ENCODE measurements at places on chromosomes 4 and X. TPM values are rescaled to one million over a fixed set of nuclear protein-coding genes. Genes with fewer than 3 reads are reported as not detected.

DNA sequence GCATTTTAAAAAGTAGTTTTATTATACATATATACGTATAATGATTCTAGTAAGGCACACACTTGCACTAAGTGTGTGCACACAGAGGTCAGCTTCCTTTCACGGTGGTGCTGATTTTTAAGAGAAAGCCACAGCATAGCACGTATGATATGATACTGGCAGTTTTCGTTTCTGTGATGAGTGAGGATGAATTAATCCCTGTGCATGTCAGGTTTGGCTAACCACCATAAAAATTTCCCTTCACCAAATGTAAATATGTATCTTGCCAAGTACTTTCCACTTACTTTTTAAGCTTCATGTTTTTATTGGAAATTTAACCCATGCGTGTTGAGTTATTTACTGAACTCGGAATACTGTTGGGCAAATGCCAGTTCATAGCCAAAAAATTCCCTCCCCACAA is 84.6 kb downstream of the SYNPO2 start:
- DNase-seq, result no peak

GRCh38 chr4:175560604-175561003 is 251.5 kb downstream of the GPM6A start:
- DNase-seq, result no peak

- DNase-seq, result no peak
These were observed 283.9 kb downstream of the IDS start for GRCh38 chrX:149221230-149221629.

- no peak for DNase-seq
These were observed 289.5 kb upstream of the BOD1L1 start for GRCh38 chr4:13917015-13917414.

DNA sequence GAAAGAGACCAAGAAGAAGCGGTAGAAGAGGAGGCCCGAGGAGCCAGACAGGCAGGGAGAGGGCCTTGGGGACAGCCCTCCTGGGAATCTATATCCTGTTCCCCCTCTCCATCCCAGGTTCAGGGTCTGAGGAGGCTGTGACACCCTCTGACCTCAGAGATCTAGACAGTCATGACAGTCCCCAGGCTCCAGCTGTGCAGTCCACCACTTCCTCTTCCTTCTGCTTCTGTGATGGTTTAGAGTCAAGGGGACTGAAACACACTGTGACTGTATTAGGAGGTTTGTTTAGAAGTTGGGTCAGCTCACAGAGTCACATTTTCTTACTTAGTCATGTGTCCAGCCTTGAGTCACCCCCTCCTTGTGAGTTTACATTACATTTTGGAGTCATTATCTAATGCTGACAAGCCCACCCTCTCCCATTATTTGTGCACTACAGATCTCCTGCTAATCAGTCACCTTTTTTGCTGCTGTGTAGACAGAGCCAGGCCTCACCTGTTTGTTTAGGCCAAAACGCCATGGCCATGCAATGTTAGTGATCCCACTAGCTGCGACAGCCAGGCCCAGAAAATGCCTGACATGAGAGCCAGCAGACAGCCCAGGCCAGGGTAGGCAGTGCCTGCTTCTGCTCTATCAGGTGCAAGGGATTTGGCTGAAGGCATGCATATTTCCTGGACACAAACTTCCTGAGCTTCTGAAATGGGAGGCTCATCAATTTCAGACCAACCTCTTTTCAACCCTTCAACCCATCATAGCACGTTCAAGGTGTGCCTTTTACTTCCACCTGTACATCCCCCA is 26.0 kb downstream of the MANBA start:
- no peak for DNase-seq

GRCh38 chrX:74248889-74249288 is 55.1 kb upstream of the ZCCHC13 start:
- peak; percentile 29 for DNase-seq

GRCh38 chrX:13581554-13581953 is 12.2 kb downstream of the EGFL6 start:
- no peak for DNase-seq

DNA sequence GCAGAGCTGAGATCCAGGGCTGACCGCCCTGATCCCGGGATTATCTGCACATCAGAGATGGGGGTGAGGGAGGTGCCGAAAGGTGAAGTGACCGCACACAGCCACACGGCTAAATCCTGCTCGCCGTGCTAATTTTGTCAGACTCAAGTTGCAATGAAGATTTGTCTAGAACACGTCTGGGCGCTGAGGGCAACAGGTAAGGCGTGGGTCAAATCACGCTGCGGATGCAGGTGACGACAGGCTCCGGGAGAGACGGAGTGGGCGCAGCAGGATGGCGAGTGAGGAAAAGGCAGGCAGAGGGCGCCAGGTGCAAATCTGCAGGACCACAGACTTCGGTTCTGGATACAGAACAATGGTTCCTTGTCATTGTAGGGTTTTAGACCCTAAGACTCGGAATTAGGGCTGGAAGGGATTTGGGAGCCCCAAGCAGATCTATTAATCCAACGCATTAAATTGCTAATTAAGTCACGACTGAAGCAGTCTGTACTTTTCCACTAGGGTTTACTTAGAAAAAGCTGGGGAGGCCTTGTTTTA is 1.9 kb upstream of the TBC1D14 start:
- peak; percentile 69 for DNase-seq

- DNase-seq, result peak; percentile 40
These were observed 49.6 kb downstream of the PRPS1 start for GRCh38 chrX:107677909-107678308.

DNA sequence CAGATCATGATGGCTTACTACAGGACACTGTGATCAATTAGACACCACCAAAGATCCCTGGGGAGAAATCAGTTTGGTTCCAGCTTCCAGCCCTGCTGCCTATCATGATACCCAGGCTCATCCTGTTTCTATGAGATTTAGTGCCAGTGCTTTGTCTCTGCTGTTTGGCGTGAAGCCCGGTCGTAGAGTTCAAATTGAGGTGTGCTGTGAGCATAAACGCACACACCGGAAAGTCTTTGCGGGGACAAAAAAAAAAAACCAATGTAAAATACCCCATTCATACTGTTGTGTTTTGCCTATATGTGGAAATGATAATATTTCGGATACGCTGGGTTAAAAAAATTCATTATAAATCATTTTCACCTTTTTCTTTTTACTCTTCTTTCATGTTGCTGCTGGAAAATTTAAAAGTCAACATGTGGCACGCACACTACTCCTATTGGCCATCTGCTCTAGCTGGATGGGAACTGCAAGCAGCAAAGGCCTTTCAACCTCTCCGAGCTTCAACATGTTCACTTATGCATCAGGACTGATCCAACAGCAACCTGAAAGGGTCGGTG is 607 bp upstream of the DKC1 start:
- DNase-seq, result no peak

DNA sequence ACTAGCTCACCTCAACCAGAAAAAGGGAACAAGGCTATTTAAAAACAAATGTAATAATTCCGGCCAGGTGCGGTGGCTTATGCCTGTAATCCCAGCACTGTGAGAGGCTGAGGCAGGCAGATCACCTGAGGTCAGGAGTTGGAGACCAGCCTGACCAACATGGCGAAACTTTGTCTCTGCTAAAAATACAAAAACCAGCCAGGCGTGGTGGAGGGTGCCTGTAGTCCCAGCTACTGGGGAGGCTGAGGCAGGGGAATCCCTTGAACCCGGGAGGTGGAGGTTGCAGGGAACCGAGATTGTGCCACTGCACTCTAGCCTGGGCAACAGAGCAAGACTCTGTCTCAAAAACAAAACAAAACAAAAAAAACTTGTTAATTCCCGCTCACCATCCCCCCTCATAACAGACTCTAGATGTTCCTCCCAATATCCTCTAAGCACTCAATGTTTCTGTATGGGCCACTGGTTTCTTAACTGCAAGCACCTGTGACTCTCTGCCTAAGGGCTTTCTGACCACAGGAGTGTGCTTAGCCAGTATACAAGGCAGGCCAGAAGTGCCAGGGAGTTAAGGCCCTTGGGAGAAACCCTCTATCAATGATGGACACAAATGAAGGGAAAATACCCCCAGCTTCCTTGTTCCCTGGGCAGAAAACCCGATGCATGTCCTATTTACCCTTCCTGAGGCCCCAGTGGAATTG is 21.0 kb upstream of the THOC2 start:
- DNase-seq, result no peak

- peak; percentile 45 for DNase-seq
These were observed 276.7 kb upstream of the KLF3 start for GRCh38 chr4:38387348-38387747.

- no peak for DNase-seq
These were observed 183.1 kb upstream of the S100G start for GRCh38 chrX:16466640-16467432.

DNA sequence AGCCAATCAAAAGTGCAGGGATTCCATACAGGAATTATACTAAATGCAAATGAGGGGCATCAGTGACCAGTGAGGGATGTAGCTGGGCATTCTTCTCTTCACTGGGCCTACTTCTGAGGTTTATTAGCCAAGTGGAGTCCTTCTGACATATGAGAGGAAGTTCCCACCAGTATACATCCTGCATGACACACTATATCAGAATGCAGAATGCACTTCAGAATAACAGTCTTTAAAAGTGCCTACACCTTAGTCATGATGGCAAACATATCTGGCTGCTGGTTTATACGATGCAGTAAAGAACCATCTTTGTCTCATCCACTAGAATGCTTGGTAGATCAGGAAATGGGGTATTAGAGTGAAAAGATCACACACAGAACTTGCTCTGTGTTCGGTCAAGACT is 180.3 kb upstream of the PPARGC1A start:
- no peak for DNase-seq

DNA sequence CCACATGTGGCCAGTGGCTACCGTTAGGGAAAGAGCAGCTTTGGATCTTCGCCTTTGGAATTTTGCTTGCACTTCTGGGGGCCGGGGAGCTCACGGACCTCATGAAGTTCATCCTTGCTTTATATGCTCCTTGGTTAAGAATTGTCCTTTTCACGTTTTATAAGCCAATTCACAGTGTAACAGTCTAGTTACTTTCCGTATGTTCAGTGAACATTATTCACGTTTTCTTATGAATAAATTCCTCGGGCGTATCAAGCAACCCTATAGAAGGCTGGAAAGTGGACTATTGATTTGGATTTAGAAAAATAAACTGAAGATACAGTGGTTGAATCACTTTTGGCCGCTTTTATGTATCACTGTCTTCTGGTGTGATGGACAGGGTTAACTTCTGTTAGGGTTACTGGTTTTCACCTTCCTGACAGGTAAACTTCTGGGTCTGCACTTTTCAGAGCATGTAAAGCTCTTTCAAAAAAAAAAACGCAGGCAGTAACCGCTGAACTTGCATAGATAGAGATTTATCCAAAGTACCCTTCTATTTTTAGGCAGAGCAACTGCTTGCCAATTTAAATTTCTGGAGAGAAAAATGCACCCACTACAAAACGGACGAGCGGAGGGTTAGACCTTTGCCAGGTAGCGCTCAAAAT is 569 bp upstream of the PDLIM5 start:
- DNase-seq, result no peak

DNA sequence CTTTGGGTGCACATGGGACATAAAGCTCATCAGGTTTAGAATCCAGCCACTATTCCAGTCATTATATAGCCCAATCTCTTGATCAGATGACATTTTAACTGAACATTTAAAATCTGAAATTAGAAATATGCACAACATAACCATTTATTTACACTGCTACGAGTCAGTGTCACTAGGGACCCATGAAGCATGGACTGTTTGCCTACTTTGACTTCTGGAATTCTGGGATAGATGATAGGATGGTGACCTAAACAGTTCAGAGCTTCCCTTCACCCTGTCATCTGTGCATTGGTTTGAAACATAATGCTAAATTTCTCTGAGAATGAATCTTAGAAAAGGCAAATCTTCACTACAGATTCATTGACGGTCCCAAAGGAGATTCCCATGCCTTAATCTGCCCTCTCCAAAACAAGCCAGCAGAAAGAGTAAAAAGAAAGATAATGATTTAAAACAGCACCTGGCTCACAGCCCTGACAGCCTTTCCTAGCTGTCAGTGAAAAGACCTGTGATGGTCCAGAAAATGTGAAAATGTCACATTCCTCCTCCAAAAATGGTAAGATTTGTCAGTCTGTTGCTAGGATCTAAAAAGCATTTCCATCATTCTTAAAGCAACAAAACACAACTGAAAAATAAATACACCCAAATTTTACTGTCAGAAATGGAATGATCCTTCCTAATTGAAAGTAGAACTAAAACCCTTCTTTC is 18.9 kb upstream of the HERC3 start:
- DNase-seq, result no peak

DNA sequence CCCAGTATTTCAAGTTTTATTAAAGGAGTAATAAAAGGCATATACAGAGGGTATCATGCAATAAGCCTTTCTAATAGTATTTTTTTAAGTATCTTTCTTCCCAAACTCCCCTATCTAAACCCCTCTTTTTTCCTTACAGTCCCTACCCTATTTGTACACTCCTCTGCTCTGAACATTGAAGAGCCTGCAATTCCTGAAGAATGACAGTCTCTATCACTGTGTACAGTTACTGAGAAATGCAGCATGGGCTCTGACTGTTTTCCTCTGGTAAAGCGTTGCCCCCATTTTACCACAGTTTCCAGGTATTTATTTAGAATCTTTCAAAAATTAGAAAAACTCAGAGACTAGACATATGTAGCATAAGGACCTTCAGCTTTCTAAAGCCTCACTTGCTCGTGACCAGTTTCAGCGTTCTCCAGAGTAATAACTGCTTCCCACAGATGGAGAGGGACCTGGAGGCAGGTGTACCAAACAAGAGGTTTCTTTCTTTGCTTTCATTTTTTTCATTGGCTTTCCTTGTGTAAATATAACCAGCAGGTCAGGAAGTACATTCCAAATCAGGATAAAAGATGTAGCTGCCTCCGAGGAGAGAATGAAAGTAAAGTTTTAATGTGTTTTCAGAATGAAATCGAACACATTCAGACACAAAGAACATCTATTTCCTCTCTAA is 230.8 kb downstream of the CFAP299 start:
- no peak for DNase-seq

- DNase-seq, result no peak
These were observed 249.7 kb downstream of the NR3C2 start for GRCh38 chr4:148192526-148192925.

GRCh38 chr4:42018451-42018850 is 28.1 kb downstream of the SLC30A9 start:
- no peak for DNase-seq

GRCh38 chrX:37347420-37347819 is 1.7 kb upstream of the PRRG1 start:
- no peak for DNase-seq

DNA sequence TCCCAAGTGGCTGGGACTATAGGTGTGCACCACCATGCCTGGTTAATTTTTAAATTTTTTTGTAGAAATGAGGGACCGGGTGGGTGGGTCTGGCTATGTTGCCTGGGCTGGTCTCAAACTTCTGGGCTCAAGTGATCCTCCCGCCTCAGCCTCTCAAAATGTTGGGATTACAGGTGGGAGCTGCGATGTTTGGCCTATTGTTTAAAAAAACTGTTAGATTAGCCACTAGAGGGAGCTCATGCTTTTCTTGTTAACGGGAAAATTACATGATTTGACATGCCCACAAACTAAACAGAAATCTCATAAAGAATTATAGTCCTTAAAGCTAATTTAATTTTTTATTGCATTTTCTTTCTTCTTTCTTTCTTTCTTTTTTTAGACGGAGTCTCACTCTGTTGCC is 5.0 kb upstream of the SDAD1 start:
- DNase-seq, result no peak

- no peak for DNase-seq
These were observed 45.9 kb upstream of the WDR1 start for GRCh38 chr4:10162341-10163000.

Gene ARX
- total RNA-seq, result not detected

Gene F11
- 0.52 TPM for total RNA-seq

Gene AASDH
- 5.3 TPM for total RNA-seq

Gene EBP
- total RNA-seq, result 55.4 TPM

Gene ATP2B3
- total RNA-seq, result not detected

Gene LCORL
- total RNA-seq, result 7.4 TPM
